Fibroblast of skin of left quadriceps (primary cell): ENCODE measurements at places on chromosomes 16 and 17.

DNA sequence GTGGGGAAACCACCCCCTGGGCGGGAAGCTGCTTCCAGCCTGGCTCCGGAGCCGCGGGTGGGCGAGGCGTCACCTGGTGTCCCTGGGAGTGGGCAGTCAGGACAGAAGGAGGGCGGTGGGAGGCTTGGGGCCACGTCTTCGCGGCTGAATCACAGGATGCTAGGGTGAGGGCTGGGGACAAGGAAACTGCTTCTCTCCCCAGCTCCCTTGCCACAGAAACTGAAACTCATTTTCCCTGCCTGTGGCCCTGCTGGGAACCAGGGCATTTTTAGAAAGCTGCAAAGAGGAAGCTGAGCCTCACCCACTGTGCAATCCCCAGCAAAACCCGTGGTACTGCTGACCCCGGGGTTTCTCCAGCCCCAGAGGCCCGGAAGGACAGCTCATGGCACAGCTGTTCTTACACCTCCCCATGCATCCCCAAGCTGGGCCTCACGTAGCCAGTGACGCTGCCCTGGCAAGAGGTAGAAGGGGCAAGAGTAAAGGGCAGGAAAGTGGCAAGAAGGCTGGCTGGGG, 8.2 kb downstream of the RHBDF2 start:
- no peak for DNase-seq

DNA sequence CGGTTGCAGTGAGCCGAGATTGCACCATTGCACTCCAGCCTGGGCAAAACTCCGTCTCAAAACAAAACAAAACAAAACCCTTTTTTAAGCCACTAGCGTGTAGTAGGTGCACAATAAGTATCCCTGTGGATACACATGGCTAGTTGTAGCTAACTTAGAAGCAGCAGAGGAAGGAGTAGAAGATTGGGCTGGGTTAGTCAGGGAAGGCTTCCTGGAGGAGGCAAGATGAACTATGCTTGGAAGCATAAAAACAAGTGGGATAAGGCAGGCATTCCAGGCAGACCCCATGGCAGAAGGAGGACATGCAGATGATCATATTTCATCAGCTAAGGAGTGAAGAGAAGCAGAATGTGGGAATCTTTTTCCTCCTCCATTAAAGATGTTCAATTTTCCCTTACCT, 83.4 kb downstream of the IRX5 start:
- DNase-seq: no peak

DNA sequence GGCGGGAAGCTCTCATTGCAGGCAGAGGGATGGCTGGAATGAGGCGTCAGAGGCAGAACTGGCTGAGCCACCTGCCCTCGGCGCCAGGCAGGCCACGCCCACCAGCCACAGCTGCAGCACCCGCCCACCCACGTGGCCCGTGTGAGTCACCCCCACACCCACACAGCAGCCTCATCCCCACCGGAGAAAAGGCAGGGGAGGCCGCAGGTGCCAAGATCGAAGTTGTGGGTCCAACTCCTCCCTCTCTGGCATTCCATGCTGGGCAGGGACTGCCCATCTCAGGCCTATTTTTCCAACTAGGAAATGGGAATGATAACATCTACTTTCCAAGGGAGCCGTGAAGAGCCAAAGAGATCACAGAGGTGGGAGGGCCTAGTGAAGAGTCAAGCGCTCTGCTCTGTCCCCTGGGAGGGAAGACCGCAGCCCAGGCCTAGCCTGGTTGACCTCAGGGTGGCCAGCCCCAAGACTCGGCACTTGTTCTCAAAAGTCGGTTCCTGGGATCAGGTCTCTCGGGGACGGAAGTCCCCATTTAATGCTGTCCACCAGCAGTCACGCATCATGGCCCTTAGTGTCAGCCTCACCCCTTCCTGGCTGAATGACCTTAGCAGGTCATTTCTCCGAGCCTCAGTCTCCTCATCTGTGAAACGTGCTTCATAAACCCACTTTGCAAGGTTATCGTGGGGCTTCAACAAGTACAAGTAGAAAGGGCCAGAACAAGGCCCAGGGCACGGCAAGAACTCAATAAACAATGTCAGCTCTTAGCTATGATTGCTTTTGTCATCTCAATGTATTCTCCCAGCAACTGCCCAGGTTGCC, at the start of gene TRPV3:
Gene TRPV3, minus strand, starts transcription at position 45 of the 816 bp plus-strand sequence. CDS start 2,962 bp downstream, outside the sequence.
- DNase-seq: no peak

DNA sequence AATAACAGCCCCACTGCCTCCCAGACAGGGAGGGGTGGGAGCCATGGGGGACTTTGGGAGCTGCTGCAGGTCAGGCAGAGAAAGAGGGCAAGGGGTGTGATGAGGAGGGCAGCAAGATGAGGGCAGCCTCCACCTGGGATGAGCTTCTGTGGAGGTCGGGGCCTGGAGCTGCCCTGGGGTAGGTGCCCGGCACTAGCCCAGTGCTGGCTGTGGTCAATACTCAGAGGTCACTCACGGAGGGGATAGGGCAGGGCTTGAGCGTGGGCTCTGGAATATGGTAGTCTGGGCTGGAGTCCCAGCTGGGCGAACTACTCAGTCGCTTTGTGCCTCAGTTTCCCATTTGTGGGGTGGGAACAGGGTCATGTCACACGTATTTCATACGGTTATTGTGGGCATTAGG, 169.0 kb downstream of the IRF8 start:
- DNase-seq: no peak

DNA sequence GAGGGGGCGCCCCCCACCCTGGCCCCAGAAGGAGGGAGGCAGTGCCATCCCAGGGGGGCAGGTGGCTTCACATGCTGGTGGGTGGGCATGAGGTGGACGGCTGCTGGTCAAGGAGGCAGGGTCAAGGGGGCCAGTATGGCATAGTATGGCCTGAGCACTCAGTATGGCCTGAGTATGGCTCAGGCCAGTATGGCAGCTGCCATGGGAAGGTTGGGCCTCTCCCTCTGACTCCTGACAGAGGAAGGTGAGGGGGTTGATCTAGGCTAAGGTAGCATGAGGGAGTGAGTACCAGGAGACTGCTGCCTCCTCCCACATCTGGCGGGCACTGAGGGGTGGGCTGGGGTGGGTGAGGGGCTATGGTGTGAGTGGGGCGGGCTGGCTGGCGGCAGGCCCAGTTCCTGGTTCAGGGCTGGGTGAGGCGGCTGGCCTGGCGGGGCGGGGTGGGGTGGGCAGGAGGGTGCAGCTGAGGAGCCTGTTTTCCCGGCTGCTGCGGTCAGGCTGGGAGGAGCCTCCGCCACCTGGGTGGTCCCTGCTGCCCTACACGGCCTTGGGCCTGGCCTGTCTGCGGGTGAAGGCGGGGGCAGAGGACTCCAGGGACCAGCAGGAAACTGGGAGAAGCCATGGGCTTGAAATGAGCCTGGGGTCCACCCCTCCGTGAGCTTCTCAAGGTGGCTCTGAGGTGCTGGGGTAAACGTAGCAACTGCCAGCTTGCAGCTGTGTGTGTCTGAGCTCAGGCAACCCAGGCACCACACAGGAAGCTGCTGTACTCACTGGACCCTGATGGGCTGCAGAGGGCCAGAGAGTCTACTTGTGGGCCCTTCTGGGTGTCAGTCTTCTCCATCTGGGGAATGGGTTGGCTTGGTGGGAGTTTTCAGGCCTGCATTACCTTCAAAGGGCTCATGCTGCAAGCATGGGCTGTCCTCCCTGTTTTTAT, 57.0 kb downstream of the RAI1 start:
- DNase-seq: no peak

- no peak for DNase-seq
Observed at GRCh38 chr16:82899006-82899405, 272.2 kb downstream of the CDH13 start.

- no peak for DNase-seq
Observed at GRCh38 chr17:50129728-50130558, at the start of gene SAMD14. Gene SAMD14, minus strand, starts transcription at chr17:50130160. Its CDS starts 5,201 bp downstream, at chr17:50124959.

DNA sequence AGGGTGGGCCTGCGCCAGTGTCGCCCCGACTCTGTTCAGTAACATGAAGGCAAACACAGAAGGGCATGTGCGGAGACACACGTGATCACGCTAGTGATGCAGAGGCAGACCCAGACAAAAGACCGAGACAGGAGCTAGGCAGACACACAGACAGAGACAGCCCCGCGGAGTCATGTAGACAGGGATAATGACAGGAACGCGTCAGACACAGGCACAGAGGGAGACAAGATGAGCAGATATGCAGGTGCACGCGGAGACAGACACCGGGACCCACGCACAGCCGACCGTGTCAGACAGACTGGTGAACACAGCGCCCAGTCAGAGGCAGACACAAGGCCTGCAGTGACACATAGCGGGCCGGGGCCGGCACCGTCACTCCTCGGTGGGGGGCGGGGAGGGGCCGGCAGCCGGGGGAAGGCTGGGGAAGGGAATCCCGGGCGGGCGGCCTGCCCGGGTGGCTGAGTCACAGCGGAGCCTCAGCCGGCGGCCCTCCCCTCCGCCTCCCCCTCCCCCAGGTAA, 7.4 kb downstream of the KDM6B start:
- no peak for DNase-seq

DNA sequence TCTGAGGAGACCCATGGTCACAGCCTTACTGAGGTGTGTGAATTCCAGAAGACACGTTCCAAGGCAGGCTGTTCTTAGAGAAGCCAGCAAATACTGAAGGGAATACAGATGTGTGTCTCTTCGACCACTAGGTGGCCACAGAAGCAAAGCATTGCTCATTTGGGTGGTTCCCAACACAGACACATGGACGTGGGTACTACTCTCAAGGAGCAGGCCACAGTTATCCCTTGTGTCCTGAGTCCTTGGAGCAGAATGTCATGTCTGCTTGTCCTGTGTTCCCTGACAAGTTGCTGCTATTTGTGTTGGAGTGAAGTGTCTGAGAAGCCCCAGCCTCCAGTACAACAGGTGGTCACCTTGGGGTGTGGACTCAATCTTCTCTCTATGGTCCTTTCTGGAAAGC, 30.3 kb downstream of the HMOX2 start:
- DNase-seq: peak; percentile 44

- DNase-seq: no peak
Observed at GRCh38 chr17:1754430-1755112, 7.3 kb upstream of the SERPINF1 start.

DNA sequence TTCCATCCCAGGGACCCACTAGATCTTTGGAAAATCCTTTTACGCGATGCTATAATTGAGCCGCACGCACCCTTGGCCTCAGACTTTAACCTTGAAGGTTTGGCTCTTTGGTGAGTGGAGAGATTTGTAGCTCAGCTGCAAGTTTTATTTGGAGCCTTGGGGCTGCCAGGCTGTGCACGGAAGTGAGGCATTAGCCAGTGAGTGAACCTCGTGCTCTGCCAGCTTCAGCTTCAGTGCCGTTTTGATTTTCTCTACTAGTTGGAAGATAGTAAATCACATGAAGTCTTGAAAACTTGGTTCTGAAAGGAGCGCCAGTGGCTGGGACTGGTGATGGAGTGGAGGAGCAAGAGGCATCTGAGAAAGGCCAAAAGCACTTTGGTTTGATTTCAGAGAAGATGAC, 17.3 kb downstream of the CRHR1 start:
- no peak for DNase-seq

DNA sequence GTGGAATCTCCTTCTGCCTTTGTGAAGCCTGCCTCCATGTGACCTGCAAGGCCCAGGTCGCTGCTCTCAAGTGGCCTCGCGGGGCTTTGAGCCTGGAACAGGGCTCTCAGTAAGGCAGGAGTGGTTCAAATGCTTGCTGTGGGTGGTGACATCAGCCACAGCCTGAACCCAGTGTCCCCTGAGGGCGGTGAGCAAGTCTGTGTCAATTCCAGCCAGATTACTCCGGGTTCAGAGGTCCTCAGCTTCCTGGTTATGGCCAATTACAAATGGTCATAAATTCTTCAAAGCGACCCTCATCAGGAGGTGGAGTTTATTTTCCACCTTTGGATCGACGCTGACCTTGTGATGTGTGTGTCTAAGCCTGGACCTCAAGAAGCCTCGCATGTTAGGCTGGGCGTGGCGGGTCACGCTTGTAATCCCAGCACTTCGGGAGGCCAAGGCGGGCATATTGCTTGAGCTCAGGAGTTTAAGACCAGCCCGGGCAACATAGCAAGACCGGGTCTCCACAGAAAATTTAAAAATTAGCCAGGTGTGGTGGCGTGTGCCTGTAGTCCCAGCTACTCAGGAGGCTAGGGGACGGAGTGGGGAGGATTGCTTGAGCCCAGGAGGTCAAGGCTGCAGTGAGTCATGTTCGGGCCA, 17.3 kb downstream of the LGALS3BP start:
- no peak for DNase-seq

GRCh38 chr17:17179371-17179827, 26.7 kb downstream of the PLD6 start:
- no peak for DNase-seq
